ENCODE measurements at places on chromosomes 13 and 19. TPM values are rescaled to one million over a fixed set of nuclear protein-coding genes. Genes with fewer than 3 reads are reported as not detected.
A peak's percentile ranks its signal among the peaks of the same experiment; 100 is the strongest.

Gene ANGPTL8
- total RNA-seq = not detected

Gene CLDND2
- not detected for total RNA-seq

Gene ADAMTSL5
- total RNA-seq = 1.4 TPM

Gene ZNF835
- total RNA-seq = 0.18 TPM

Gene LILRA6
- total RNA-seq = not detected

DNA sequence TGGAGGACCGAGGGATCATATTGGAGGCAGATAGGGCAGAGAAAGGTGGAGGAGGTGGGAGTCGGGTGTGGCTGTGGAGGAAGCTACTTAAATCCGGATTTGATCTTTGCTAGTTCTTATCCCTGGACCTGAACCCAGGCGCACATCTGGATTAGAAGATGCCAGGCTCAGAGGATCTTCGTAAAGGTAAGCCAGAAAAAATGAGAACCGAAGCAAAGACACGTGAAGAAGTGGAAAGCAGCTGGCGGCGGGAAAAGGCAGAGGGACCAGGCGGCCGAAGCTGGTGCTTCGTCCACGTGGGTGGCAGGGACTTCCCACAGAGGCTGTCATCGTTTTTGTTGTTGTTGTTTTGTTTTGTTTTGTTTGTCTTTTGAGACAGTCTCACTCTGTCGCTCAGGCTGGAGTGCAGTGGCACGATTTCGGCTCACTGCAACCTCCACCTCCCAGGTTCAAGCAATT, at the start of gene DPRX:
DPRX (plus strand) TSS at position 51 of the 459 bp plus-strand sequence; CDS start at position 159, 108 bp downstream.
- H3K36me3 ChIP-seq = no peaks in the 10 kb centered on the region
- H3K4me3 ChIP-seq = no peak within 1 kb of the TSS
- no peaks in the 10 kb centered on the region for H3K4me1 ChIP-seq
- no peak within 1 kb of the TSS for H3K27ac ChIP-seq
- no peak for DNase-seq

- no peak for DNase-seq
- no peaks in the 10 kb centered on the region for H3K4me1 ChIP-seq
- H3K36me3 ChIP-seq = no peaks in the 10 kb centered on the region
- H3K4me3 ChIP-seq = no peak overlapping the region
These were observed 112.1 kb downstream of the ZNF737 start for GRCh38 chr19:20453425-20453935.

DNA sequence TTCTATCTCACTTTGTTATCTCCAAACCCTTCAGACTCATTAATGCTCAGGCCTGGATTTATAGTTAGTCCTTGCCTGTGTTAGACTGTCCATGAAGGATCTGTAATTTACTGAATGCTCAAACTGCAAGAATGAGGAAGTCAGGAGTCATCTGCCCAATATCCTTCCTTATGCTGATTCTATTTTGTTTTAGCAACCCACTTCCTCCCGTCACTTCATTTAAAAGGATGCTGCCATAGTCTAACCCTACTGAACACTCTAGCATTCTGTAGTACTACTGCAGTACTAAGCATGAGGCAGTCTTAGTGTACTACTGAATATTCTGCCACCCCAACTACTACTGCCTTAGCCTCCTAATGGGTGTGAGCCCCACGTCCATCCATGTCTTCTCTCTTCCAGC, 1.5 kb downstream of the FCAR start:
- H3K27me3 ChIP-seq = no peaks in the 10 kb centered on the region
- H3K4me3 ChIP-seq = no peak overlapping the region
- DNase-seq = no peak
- peaks cover 10% of the 10 kb centered on the region for H3K36me3 ChIP-seq
- H3K4me1 ChIP-seq = no peaks in the 10 kb centered on the region

GRCh38 chr19:44891016-44891882, at the start of gene TOMM40:
TOMM40 (plus strand) TSS chr19:44891254; CDS start chr19:44891416, 162 bp downstream.
- H3K4me3 ChIP-seq = peak within 1 kb of the TSS; percentile 97
- peaks cover 49% of the 10 kb centered on the region for H3K36me3 ChIP-seq
- DNase-seq = no peak

DNA sequence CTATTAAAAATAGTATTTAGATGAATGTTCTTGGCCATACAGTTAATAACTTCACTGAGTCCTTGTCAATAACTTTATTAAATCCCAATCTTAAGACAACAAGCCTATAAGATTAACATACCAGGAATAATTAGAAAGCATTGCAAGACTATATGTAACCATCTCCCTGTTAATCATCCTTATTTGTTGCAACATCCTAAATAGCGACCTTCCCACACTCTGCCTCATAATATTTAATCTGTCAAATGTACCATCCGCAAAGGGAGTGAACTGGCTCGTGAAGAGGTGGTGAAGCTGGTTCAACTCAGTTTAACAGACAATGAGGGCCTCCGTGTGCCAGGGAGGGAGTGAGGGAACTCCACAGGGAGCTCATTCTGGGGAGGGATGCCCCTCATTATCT, 33.9 kb downstream of the KL start:
- H3K27me3 ChIP-seq = no peaks in the 10 kb centered on the region
- H3K4me3 ChIP-seq = no peak overlapping the region
- H3K27ac ChIP-seq = no peak overlapping the region
- H3K36me3 ChIP-seq = no peaks in the 10 kb centered on the region
- no peak for DNase-seq
- no peaks in the 10 kb centered on the region for H3K4me1 ChIP-seq

GRCh38 chr13:28575200-28575599, 80.3 kb upstream of the FLT1 start:
- H3K4me3 ChIP-seq = no peak overlapping the region
- no peak overlapping the region for H3K27ac ChIP-seq
- no peak for DNase-seq

DNA sequence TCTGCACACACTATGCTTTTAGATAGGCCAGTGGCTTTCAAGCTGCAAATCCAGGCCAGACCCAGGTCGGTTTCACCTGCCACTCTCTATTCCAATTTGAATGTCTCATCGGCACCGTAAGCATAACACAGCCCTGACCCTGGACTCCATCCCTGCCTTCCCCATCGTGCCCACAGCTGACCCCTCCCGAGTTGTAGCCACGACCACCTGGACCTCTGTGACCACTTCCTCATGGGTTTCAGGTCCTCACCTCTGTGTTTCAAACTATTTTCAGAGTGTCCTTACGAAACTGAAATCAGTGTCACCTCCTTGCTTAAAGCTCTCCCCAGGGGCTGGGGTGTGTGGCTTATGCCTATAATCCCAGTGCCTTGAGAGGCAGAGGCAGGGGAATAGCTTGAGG, 9.0 kb upstream of the HSH2D start:
- no peak overlapping the region for H3K27ac ChIP-seq
- H3K4me3 ChIP-seq = no peak overlapping the region
- no peak for DNase-seq
- no peaks in the 10 kb centered on the region for H3K4me1 ChIP-seq
- no peaks in the 10 kb centered on the region for H3K27me3 ChIP-seq
- peaks cover 51% of the 10 kb centered on the region for H3K36me3 ChIP-seq

DNA sequence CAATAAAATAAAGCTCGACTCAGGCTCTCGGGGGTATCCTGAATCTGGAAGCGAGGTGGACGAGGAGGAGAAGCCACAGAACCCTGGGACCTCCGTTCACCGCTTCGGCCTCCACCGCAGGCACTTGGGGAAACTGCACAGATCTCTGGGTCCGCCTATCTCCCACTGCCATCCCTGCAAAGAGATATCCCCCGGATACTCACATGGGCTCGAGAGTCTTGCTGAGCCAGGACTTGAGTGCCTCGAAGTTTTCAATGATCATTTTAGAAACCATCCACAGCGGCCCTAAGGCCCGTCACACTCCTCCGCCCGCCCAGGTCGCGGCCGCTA, 589 bp downstream of the RBM26 start:
- H3K27me3 ChIP-seq = no peaks in the 10 kb centered on the region
- H3K27ac ChIP-seq = peak overlapping the region; percentile 94
- peaks cover 4% of the 10 kb centered on the region for H3K36me3 ChIP-seq
- no peak overlapping the region for H3K4me3 ChIP-seq
- peak; percentile 34 for DNase-seq

GRCh38 chr19:2802826-2803225, 16.8 kb upstream of the ZNF554 start:
- no peaks in the 10 kb centered on the region for H3K27me3 ChIP-seq
- no peak for DNase-seq
- H3K36me3 ChIP-seq = peaks cover 72% of the 10 kb centered on the region
- no peak overlapping the region for H3K4me3 ChIP-seq
